ENCODE measurements at places on chromosomes 4 and X.

DNA sequence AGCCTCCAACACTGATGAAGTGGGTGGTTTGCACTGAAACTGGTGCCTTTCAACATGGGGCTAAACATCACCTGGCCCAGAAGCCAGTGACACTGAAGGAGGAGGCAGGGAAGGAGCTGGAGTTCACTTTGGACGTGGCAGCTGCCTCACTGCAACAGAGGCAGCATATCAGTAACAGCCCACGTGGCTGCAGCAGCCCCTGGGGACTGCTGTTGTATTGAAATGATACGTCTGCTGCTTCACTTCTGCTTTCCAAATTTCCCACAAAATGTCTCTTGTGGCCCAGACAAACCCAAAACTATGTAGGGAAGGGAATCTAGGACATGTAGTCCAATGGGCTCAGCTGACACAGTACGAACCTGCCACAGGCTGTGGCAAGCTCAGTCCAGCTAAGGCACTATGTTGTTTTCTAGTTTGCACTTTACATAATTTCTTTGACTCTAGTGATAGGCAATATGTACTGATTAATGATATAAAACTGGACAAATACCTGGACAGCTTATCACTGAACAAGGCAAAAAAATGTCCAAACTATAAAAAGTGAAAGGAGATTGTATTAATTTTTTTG lies 84.7 kb upstream of the RAPGEF2 start:
- DNase-seq: no peak

DNA sequence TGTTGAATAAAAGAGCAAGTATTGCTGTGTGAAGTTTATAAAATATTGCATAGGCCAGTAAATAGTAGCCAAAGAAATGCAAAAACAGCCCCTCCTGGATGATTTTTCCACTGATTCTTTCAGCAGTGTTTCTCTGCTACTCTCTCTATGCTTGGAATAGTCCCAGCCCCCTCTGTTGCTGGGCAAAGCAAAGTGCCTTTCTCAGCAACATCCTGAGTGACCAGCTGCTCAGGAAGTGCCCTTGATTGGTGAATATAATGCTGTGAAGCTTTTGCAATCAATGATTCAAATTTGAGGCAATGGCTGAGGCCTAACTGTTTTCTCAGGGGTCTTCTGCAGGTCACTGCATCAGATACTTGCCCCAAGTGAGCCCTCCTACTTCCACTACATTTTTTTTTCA lies 656.7 kb downstream of the ZNF674 start:
- DNase-seq: no peak

GRCh38 chr4:42489095-42489494 lies 91.8 kb downstream of the SHISA3 start:
- DNase-seq: no peak

DNA sequence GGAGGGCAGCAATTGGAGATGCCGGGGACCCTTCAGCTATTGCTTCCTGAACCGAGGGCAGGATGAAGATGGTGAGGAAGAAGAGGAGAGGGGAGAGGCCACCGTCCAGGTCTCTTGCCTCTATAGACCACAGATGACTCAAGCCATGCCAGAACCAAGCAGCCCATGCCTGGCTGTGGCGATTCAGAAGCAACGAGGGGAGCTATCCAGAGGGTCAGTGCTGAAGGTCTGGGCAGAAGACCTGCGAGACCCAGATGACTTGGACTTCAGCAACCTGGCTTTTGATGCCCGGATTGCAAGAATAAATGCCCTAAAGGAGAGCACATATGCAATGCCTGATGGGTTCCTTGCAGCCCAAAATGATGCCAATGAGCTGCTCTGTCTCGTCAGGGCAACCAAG lies 70.2 kb upstream of the PRPS2 start:
- no peak for DNase-seq

- no peak for DNase-seq
Measured at GRCh38 chr4:6869944-6870343, 39.7 kb upstream of the TBC1D14 start.

- no peak for DNase-seq
Measured at GRCh38 chrX:7086384-7086783, 61.1 kb upstream of the STS start.

- no peak for DNase-seq
Measured at GRCh38 chrX:45381841-45382240, 181.2 kb upstream of the DIPK2B start.

DNA sequence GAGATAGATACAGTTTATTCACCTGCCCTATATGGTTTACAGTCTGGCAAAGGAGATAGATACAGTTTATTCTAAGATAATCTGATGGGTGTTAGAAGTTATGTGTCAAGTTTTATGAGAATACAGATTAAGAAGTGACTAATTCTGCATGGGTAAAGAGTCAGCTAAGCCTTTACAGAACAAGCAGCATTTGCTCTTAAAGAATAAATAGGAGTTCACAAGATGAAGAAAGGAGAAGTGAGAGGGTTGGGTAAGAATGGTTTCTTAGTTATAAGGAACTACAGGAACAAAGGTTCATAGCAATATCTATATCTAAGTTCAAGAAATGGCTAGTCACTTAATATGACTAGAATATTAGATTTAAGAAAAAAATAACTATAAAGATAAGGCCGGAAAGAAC lies 47.6 kb downstream of the THOC2 start:
- DNase-seq: no peak

DNA sequence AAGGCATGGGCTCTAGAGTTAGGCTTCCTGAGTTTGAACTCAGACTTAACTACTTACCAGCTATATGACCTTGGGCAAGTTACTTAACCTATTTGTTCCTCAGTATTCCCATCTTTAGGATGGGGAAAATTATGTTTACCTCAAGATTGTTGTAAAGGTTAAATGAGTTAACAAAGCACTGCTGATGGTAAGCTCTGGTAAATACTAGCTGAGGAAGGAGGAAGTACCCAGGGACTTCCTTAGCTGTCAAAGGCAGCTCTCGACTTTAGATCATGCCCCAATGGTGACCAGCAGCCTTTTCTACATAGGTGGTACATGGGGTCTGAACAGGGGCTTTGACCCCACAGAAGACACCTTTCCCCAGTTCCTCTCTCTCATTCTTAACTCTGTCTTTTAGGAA lies 20.1 kb downstream of the ATP7A start:
- DNase-seq: no peak

DNA sequence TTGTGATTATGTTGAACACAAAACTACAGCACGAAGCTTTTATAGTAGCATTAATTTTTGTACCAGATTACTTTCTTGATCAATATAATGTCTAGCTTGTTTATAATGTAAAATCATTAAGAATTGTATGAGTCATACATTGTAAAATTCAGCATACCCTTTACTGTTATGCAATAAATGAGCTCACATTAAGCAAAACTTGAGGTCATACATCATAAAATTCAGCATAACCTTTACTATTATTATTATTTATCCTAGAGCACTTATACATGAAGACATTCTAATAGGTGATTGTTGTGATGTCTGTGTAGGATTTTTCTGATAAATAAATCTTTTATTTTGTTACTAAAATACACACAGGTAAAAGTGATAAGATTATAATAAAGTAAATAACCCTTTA lies 49.4 kb downstream of the DTHD1 start:
- DNase-seq: no peak

DNA sequence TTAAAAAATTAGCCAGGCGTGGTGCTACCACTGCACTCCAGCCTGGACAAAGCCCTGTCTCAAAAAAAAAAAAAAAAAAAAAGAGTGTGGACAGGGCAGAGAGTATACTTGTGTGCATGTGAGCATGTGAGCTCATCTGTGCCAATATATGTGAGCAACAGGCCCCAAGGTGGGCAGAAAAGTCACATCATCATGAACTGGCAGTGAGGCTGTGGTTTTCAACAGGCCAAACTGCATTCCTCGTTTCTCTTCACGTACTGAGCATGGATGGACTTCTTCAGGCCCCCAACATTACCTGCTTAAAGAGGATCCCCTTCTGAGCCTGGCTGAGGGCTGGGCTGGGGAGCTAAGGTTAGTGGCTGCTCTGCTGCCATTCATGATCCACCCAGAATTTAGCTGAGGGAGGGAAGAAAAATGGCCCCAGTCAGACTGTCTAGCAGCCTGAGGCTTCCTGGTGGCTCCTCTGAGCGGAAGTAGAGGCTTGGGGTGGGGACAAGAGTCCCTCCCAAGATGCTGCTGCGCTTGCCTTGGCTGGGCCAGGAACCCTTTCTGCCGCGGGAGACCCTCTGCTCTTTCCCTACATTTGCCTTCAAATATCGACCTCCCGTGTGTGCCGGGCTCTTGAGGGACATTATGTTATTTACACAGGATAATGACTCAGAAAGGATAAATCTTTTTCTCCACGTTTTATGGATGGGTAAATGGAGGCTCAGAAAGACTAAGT lies 55.0 kb downstream of the DIPK2B start:
- DNase-seq: no peak

DNA sequence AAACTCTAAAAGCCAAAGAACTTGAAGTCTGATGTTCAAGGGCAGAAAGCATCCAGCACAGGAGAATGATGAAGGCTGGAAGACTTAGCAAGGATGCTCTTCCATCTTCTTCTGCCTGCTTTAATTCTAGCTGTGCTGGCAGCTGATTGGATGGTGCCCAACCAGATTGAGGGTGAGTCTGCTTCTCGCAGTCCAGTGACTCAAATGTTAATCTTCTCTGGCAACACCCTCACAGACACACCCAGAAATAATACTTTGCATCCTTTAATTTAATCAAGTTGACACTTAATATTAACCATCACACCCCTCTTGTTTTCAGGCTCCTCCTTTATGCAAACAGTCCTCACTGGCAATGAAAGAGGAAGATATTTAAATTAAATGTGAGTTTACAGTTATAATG lies 321.7 kb downstream of the TEX13C start:
- DNase-seq: no peak

- DNase-seq: peak; percentile 68
Measured at GRCh38 chr4:161320377-161320776, 843.4 kb downstream of the FSTL5 start.

GRCh38 chr4:137198791-137199190 lies 333.5 kb downstream of the PCDH18 start:
- DNase-seq: no peak

Measured in D341Med (cell line).